ENCODE measurements at places on chromosomes 7 and 10.

GRCh38 chr10:15548331-15548730, 171.4 kb downstream of the ITGA8 start:
- DNase-seq = no peak

GRCh38 chr7:23261843-23262452, 15.4 kb downstream of the GPNMB start:
- peak; percentile 18 for DNase-seq

- DNase-seq = no peak
Observed at GRCh38 chr7:101466871-101467270, 104.2 kb downstream of the COL26A1 start.

DNA sequence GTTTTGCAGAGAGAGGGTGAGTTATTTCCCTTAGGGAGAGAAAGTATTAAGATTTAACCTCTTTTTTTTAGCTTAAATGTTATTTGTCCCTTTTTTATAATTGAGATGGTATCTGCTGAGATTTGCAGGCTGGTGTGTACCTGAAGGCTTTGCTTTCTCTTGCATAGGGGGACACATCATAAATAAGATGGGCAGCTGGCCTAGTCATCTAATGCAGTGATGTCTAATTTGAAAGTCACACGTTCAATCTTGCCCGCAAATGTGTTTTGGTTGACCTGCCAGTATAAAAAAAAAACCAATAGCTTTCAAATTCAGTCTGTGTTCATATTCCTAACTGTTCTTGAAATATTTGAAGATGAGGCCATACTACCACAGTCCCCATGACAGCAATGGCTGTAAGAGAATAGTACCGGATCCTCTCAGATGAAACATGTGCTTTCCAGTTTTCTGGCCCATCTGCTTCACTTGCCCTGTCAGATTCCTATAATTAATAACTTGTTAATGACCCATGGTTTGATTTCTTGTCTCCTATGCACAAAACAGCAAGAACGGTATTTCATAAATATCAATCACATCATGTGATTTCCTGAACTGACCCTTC, 914.2 kb downstream of the IPMK start:
- DNase-seq = no peak

- DNase-seq = no peak
Observed at GRCh38 chr7:3861941-3862340, 560.9 kb downstream of the SDK1 start.

- DNase-seq = no peak
Observed at GRCh38 chr7:55188590-55189138, 169.8 kb downstream of the EGFR start.

- DNase-seq = no peak
Observed at GRCh38 chr10:88336334-88336733, 246.8 kb downstream of the RNLS start.

DNA sequence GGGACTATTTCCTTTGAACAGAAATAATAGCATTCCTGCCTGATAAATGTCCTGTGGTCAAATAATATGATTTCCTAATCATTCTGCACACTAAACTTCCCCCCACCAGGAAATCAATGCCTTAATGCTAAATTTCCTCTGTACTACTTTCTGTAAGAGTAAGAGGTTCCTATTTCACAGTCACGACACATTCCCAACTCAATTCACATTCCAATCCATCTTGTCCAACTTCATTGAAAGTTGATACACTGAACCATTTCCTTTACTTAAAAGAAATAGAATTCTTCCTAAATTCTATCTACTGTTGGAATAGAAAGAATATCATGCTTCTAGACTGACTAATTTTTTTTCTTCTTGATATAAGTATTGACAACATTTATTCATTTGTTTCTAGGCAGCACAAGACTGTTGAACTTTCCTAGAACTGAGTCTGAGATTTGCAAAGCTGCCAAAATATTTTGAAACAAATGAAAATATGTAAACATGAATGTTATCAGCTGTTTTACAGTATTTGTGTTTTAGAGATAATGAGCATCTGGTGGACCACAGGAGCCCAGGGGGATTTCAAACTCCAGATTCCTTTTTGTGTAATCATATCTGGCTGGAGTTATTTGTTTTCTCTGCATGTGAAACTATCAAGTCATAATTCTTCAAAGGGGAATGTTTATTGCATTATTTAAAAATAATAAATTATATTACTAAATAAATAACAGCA, 121.5 kb downstream of the TPST1 start:
- no peak for DNase-seq

- peak; percentile 27 for DNase-seq
Observed at GRCh38 chr7:26090927-26091519, 61.0 kb upstream of the NFE2L3 start.

GRCh38 chr7:111789870-111790269, 227.6 kb upstream of the IMMP2L start:
- no peak for DNase-seq

DNA sequence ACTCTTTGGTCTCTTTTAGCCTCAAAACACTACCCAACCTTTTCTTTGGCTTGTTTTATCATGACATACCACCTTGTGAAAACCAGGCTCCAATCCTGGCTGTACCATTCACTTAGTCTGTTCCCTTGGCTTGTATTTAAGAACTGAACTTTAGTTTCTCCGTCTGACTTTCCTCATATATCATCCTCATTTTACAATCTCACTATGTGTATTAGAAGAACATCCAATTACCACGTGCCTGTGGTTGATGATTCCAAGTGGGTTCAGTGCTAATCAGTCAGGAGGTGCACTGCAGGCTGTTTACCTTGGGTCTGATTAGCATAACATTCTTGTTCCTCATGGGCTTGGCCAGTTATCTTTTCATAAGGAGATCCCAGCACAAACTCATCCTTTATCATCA, 144.8 kb upstream of the KLF14 start:
- DNase-seq = no peak

- no peak for DNase-seq
Observed at GRCh38 chr10:126104767-126105166, 208.4 kb downstream of the FANK1 start.

- no peak for DNase-seq
Observed at GRCh38 chr7:47826754-47827153, 121.5 kb downstream of the PKD1L1 start.

- no peak for DNase-seq
Observed at GRCh38 chr7:916291-916941, 38.1 kb downstream of the ADAP1 start.

- no peak for DNase-seq
Observed at GRCh38 chr7:151393031-151393977, 16.5 kb downstream of the WDR86 start.

DNA sequence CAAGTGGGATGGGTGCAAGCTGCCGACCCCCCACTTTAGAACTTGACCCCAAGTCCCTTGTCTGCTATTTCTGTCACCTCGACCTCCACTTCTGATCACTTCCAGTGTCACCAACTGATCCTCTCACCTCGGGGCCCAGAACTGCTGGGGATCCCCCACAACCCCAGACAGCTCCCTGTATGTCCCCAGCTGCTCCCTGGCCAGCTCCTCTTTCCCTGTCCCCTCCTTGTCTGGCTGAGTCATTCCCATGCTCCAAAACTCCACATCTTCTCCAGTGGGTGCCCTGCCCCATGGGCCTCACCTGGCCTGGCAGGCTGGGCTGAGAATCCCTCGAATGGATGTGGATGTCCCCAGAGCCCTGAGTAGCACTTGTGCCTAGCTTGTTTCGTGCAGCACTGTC, 154.3 kb upstream of the PCBD1 start:
- no peak for DNase-seq

DNA sequence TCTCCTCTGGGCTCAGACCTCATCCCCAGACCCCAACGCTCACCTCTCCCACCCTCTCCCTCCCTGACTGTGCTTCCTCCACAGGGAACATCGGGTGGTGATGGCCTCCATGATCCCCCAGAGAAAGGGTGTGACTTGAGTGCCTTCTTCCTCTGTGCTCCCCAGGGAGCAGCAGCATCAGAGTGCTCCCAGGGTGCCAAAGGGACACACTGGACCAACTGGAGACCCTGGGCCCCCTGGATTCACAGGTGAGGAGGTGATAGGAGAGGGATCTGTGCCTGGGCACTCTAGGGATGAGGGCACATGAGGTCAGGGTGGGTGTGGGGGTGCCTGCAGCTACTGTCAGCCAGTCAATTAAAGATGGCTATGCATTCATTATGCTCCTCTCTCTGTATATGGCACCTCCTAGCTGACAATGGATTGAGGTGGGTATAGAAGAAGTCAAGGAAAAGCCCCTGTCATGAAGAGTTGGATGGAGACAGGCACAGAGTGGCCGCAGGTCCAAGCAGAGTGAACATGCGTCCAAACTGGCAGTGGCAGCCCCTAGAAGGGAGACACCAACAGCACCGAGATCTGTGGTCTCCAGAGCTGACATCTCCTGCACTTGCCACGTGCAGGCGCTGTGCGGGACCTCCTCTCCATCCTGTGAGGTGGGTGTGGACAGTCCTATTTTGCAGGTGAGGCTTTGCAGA, 15.5 kb upstream of the VOPP1 start:
- DNase-seq = no peak

DNA sequence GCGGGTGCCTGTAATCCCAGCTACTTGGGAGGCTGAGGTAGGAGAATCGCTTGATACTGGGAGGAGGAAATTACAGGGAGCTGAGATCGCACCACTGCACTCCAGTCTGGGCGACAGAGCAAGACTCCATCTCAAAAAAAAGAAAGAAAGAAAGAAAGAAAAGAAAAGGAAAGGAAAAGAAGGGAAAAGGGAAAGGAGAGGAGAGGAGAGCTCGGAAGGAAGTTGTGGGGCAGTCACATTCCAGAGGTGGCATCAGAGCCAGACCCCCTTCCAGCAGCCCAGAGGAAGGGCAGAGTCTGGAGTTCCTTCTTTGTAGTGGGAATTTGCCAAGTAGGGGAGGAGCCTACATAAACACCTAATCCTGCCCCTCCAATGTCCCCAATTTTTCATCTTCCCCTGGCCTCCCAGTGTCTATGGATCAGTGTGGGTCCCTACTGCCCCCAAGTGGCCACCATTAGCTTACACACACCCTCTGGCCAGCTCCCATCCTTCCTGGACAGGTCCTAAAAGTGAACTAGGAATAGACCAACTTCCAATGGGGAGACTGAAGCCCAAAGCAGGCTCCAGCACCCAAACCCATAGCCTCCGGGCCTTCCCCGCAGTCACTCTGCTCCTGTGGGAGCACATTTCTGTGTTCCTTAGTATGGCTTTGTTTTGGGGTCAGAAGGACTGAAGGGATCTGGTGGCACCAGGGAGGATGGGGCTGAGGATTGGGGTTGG, 39.6 kb upstream of the HSPB1 start:
- DNase-seq = peak; percentile 19

DNA sequence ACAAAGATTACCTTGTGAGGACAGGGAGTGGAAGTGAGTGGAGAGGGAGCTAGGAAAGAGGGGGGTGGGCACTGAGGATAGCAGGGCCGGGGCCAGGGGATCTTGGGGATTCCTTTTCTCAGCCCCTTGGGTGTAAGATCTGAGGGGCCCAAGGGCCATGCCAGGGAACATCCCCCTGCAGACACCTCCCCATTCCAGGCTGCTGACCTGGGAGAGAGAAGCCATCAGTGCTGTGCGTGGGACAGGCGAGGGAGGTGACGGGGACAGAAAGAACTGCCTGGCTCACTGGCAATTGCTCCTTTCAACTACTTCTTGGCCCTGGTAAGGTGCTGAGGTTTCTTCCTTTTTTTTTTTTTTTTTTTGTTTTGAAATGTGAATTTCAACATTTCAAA, 12.0 kb upstream of the BTBD16 start:
- no peak for DNase-seq

DNA sequence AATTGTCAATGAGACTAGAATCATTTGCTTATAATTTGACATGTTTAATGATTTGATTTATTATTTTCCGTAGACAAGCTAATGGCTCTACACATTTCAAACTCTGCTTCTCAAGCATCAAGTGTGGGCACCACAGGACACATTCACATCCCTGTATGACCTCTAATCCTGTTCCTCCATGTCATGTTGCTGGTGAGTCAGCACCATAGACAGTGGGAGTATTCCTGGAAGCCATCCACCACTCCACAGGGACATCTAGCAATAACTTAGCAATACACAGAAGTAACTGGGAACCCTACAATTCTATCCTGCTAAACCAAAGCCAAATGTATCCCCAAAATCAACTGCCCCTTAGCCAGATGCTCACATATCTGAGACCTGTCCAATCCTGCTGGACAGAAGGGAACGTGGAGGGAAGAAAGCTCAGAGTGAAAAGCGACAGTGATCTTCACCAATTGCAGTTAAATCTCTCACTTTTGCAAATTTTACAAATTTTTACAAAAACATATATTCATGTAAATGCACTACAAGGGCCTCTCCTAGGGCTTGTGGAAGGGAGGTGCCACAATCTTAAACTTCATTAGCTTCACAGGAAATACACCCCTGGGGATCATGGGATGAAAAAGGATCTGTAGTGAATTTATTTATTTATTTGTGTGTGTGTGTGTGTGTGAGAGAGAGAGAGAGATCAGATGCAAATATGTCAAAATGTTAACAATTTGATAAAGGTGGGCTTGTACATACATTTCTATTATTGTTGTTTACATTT, 126.5 kb downstream of the GFRA1 start:
- no peak for DNase-seq

DNA sequence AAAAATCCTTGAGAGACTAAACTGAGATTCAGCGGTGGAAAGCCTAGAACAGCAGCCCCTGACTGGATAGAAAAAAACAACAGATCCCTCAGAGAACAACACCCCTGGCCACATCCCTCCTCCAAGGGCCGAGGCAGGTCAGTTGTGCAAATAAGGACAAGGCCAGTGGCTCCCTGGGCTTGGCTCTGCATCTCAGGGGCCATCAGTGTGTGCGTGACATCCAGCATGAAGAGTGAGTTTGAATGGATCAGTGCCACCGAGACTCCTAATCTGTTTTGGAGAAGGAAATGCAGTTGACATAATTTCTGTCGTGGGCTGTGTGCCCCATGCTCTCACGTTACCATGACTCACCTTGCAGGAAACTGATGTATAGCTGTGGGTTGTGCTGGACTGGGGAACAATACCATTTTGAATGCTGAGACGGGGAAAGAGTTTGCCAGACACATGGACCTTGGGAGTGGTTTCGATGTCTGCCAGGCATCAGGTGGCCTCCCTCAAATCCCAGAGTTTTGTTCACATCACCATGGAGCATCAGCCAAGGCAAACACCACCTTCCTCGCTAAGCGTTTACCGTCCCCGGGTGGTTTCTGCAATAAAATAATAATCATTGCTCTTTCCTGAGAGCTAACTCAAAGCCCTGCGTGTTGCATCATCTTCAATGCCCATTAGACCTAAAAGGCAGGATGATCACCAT, 153.2 kb upstream of the FZD8 start:
- DNase-seq = no peak

GRCh38 chr10:114347241-114347640, 57.1 kb downstream of the AFAP1L2 start:
- no peak for DNase-seq

DNA sequence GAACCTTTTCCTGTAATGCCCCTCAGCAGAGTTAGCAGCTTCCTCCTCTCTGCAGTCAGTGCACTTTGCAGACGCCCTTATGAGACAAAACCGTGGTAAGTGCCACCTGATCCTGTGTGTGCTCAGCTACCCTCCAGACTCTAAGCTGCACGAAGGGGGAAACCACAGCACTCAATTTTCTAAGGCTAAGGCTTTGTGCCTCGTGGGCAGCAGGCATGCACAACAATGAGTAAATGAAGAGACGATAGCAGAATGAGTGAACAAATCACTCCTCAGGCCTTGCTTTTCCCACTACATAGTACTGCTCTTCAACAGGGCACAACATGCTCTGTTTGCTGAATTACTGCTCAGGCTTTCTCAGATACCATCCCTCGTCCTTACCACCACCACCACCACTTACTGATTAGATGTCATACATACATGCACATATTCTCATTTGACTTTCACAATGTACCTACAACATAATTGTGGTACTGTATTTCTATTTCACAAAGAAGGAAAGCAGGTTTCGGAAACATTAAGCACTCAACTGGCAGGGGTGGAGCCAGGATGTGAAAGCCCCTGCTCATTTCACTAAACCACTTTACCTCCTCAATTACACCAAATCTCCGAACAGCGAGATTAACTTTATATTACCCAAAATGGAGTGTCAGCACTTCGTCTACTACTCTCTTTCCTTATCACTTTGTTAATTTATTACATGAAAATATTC, 85.4 kb downstream of the ICA1 start:
- DNase-seq = peak; percentile 67

Measured in immature natural killer cell (primary cell).